ENCODE measurements at places on chromosomes 16 and 17.

DNA sequence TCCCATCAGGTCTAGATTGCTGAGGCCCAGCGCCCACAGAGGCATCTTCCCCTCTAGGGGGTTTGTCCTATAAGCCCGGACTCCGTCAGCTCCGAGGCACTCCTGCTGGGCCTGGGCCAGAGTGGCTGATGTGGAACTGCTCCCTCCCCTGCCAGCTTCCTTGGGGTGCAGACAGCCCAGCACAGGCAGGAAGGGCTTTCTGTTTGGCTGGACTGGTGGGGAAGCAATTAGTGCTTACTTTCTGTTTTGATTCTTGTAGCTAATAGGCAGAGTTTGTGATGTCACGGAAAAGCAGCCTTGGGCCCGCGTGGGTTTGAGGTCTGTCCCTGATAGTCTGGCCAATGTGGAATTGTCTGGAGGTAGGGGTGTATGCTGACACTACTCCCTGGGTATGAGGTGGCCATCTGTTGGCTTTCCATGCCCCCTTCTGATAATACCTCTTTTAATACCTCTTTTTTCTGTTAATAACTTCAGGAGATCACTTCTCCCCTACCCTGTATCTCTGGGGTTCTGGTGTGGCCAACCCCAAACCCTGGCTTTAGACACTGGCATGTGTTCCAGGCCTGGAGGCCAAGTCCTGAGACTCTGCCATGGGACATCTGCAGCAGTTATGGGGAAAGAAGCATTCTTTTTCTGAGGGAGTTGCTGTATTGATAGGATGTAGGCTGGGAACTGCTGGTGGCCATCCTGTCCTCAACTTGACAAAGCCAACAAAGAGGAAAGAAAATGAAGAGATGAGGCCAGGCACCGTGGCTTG lies 190.9 kb downstream of the RAB11FIP4 start:
- no peak for DNase-seq

GRCh38 chr16:66036793-66037715 lies 329.4 kb upstream of the CDH5 start:
- peak; percentile 53 for DNase-seq

- no peak for DNase-seq
Measured at GRCh38 chr17:59154292-59154720, 680 bp downstream of the SKA2 start.

DNA sequence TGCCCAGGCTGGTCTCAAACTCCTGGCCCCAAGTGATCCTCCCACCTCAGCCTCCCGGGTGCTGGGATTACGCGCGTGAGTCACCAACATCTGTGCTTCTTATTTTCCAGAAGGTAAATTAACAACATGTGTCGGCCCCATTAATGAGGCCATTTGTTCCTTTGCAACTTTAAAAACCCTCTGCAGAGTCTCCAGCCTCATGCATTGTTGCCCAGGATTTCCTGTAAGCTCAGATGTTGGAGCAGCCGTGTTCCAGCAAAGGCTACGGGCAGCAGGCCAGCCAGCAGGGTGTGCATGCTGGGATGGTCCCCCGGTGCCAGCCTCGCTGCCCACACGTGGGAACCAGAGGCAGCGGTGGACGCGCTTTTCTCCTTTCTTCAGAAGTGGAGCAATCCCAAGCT lies 19.1 kb upstream of the HEXD start:
- peak; percentile 82 for DNase-seq

DNA sequence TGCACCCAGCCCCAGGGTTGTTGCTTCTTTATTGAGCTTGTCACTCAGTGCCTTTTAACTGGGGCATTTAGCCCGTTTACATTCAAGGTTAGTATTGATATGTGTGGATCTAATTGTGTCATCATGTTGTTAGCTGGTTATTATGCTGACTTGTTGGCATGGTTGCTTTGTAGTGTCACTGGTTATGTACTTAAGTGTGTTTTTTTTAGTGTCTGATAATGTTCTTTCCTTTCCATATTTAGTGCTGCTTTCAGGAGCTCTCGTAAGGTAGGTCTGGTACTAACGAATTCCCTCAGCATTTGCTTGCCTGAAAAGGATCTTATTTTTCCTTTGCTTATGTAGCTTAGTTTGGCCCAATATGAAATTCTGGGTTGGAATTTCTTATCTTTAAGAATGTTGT lies 33.5 kb downstream of the NF1 start:
- DNase-seq = no peak

DNA sequence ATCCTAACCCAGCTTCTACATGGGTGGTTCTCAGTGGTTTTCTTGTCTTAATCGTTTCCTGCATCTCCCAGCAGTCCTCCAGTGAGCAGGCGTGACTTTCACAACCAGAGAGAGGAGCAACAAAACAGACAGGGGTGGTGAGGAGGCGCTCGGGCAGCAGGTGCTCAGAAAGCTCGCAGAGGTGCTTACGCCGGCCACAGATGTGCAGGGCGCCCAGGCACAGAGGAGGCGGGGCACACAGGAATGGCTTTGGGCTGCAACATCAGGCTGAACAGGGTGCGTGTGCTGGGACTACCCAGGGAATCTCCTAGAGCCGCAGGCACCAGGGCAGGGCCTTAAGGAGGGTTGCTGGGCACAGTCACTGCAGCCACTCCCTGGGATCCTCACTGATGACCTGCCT lies 32.6 kb downstream of the KLHDC4 start:
- no peak for DNase-seq

DNA sequence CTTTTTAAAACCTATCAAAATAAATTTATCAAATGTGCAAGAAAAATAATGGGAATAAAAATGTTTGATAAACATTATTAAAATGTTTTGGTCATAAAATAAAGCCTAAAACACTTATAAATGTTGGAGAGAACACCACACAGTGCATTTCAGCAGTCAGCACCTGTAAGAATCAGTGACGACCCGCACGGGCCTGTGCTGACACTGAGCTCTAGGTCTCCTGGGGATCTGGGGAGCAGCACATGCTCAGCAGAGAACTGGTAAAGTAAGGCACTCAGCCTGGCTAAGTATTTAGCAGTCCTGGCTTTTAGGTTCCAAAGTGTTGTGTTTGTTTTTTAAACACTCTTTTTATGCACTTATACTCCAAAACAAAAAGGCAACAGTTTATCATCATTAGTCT lies 46.9 kb downstream of the HELZ start:
- DNase-seq = no peak

- no peak for DNase-seq
Measured at GRCh38 chr17:38800237-38800760, 943 bp upstream of the PIP4K2B start.

DNA sequence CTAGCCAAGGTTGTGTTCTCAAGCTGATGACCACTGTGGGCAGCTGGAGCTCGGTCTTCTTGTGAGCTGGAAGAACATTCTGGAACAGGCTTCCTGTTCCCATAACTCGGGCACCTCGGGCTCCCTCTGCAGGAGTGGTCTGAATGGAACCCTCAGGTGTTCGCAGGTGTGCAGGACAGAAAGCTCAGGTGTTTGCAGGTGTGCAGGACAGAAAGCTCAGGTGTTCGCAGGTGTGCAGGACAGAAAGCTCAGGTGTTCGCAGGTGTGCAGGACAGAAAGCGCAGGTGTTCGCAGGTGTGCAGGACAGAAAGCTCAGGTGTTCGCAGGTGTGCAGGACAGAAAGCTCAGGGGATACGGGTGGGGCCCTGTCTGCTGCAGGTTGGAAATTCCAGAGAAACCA lies 109.0 kb upstream of the CACNG5 start:
- DNase-seq = no peak

DNA sequence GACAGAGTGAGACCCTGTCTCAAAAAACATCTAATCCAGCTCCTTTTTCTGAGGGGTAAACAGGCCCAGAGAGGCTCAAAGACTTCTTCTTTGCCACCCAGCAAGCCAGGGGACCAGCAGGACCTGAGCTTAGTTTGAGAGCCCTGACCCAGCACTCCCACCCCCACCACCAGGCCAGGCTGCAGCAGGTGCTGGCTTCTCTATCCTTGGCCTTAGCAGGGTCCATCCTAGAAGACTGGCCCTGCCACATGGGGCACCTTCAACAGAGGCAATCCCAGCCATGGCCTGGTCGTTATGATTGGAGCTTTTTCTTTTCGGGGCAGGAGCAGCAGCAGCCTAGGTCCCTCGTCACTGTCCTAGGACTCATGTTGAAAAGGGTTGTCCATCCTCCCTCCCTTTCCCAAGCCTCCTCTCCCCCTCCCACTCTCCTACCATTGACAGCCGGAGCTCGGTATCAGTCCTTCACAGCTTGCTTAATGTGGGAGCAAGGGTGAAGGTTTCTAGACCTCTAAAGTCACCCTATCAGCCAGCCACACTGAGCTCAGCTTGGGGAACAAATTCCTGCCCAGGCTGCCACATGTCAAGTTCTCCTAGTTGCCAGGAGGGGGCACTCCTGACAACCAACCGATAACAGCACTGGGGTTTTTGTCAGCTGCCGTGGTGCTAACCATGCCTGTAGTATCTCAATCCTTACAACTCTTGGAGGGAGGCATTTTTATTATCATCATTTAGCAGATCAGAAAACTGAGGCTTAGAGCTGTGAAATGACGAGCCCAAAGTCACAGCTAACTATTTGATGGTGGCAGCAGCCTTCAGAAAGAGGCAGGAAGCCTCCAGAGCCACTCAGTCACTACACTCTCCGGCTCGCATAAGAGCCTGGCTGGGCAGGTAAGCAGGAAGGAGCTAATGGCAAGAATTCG lies 11.2 kb downstream of the MRPL27 start:
- peak; percentile 36 for DNase-seq

GRCh38 chr17:32697728-32698625 lies 178.9 kb downstream of the MYO1D start:
- no peak for DNase-seq

- DNase-seq = no peak
Measured at GRCh38 chr16:8655184-8655717, 19.2 kb upstream of the ABAT start.

- DNase-seq = no peak
Measured at GRCh38 chr17:83151056-83151441, 71.6 kb downstream of the METRNL start.

GRCh38 chr17:1234455-1234854 lies 35.8 kb upstream of the BHLHA9 start:
- no peak for DNase-seq

DNA sequence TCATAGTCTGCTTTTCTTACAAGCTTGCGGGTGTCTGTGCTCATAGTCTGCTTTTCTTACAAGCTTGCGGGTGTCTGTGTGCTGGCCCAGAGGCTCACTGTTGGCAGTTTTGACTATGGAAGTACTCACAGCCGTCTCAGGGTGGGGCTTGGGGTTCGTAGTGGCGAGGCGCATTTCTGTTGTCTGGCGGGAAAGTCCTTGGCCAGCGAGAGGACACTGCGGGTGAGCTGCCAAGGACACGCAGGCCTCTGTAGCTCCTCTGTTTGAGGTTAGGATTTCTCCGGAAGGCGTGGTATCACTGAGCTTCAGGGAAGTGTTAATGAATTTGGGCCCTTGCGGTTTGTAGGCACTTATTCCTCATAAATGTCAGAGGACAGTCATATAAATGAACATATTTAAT lies 13.5 kb downstream of the TBCD start:
- no peak for DNase-seq

DNA sequence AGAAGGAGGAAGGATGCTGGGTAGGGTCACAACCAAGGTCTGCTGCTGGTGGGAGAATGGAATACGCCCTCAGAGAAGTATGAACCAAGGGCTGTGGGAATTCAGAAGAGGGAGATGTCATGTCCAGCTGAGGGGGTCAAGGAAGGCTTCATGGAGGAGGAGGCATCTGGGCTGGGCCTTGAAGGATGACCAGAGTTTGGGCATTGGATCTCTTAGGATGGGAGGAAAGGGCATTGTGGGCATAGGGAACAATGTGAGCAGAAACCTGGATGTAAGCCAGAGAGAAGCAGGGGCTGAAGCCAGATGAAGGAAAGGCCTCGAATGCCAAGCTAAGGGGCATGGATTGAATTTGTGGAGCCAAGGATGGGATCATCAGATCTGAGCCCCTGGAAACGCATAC lies 49.2 kb upstream of the MAP3K14 start:
- no peak for DNase-seq

DNA sequence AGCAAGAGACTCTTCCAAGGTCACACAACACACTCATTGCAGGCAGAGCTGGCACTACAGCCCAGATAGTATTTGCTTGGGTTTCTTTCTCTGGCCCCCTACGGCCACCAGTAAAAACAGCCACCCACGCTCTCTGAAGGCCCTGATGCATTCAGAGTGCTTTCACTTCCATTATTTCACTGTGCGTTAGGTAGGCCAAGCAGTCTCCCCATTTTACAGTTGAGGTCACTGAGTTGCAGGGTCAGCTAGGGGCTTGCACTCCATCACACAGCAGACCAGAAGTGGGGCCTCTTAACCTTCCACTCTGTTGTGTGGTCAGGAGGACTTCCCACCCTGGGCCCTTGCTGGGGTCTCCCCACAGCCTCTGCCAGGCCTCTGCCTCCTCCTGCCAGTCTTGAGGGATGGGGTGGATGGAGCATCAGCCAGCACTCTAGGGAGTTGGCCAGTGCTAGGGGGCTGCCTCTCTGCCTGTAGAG lies 2.5 kb downstream of the TBX21 start:
- DNase-seq = no peak

DNA sequence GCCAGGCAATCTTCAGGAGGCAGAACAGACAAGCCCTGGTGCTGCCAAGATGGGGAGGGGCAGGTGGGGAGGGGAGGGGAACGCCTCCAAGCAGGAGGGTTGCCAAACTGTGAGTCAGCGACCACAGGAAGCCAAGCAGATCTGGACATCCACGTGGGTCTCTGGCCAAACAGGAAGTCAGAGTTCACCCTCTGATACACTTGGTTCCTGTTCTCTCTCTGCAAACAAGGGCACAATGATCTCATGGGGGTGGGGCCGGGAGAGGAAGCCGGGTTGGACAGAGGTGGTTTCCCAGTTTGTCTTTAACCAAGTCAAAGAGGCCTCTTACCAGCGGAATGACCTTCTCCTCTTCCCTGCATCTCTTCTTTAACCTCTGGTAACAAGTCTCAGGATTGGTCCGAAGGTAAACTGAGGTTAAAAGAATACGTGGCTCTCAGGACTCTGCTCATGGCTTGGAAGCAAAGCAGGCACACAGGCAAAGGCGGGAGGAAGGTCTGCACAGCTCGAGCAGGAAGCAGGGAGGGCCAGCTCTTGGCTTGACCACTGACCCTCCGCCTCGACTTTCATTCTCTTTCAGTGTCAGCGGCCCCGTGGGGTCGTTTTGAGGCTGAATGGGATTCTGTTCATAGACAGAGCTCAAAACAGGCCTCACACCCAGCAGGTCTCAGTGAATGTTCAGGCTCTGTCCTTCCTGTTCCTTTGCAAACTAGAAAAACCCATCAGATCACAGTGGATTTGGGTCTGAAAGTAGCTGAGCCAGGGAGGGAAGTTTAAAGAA lies 32.9 kb downstream of the TK2 start:
- DNase-seq = peak; percentile 95

DNA sequence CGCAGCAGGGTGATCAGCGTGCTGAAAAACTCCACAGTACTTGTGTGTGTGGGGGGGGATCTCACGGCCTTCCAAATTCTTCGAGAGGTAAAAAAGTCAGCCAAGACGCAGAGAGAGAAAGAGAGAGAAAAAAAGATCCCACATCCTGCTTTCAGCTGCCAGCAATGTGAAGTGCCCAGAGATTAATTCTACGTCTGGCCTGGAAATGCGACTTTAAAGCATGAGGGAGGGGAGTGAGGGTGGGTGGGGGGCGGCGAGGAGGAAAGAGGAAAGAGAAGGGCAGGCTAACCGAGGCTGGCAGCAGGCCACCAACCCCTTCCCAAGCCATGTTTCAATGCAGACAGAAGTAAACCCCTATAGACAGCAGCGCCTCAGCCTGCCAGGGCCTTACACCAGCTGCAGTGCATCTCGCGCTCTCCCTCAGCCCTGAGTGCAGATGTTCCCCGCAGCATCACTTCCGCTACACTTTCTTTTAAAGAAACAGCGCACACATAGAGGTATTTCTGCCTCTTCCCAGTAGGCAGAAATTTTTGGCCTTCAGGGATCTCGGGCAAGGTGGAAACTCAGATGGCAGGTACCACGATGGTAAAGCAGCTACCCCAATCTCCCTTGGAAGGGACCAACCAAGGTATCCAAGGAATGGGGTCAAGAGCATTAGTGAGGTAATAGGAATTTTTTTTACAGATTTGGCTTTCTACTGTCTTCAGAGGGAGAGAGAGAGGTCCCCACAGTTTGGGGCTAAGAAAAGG lies 87.8 kb downstream of the SMG6 start:
- DNase-seq = peak; percentile 80

Measured in skeletal muscle cell (primary cell).